ENCODE measurements at places on chromosomes 6 and 20.

- DNase-seq, result no peak
These were observed 25.3 kb downstream of the SNX5 start for GRCh38 chr20:17943343-17943742.

DNA sequence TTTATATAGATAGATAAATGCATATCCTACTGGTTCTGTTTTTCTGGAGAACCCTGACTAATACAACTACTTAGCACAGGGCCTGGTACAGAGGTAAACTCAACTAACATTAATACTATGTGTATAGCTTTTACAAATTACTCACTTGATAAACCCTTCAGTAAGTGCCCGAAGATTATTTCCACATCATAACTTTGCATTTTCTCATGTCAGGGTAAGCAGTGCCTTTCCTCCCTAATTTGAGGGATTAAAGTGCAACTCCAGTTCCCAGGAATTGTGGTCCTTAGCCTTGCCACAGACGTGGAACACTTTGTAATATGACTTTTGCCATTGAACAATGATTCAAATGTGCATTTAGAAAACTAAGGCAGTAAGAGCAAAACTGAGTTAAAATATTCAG lies 147.5 kb upstream of the SMLR1 start:
- DNase-seq, result no peak

DNA sequence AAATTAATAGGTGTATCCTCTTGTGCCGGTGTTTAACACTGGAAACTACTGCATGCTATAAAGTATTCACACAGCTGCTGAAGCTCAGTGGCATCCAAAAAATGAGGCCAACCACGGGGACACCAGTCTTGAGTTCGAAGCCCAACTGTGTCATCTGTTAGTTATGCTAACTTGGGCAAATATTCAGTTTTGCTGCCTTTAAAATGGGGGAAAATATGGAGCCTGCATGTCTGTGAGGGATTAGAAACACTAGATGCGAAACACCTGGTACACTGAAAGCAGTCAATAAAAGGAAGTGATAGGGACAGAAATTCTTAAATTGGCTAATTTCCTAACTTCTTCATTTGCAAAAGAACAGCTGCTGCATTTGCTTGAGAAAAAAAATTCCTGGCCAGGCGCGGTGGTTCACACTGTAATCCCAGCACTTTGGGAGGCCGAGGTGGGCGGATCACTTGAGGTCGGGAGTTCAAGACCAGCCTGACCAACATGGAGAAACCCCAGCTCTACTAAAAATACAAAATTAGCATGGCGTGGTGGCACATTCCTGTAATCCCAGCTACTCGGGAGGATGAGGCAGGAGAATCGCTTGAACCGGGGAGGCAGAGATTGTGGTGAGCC lies 36.6 kb upstream of the MLIP start:
- DNase-seq, result no peak

GRCh38 chr6:129638686-129639085 lies 71.3 kb downstream of the ARHGAP18 start:
- DNase-seq, result no peak

- no peak for DNase-seq
These were observed 1.2 kb upstream of the GJA1 start for GRCh38 chr6:121434037-121434770.

DNA sequence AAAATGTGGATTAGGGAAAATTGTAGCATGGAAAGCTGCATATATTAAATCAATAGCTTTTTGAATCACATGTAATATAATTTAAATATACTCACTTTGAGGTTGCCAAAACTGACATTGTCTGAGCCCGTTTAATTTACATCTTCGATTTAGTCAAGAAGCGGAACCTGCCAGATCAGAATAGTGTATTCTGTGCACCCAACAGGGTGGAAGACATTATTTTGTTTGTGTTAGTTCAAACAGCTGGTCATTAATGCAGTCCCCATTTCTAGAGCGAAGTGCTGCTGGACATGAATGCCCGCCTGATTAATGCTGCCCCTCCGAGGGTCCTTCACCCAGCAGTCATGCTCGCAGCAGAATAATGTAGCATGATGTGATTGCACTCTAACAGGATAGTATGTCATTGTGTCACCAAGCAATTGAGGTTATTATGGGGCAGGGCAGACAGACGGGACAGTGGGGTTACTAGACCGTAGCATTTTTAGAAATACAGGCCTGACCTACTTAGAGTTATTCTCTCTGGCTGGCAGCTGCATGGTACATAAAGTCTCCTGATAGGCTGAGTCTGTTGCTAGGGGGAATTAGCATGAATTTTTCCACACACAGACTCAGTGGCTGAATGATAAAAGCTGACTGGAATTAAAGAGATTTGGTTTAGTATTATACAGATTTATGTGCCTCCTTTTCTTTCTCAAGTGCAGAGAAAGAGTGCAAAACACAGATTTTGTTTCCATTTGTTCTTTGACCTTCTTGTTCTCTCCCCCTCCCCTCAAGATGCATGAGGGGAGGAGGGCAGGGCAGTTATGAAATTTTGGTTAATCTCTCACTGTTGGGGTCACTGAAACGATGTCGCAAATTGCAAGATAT lies 147.1 kb downstream of the PRL start:
- no peak for DNase-seq

DNA sequence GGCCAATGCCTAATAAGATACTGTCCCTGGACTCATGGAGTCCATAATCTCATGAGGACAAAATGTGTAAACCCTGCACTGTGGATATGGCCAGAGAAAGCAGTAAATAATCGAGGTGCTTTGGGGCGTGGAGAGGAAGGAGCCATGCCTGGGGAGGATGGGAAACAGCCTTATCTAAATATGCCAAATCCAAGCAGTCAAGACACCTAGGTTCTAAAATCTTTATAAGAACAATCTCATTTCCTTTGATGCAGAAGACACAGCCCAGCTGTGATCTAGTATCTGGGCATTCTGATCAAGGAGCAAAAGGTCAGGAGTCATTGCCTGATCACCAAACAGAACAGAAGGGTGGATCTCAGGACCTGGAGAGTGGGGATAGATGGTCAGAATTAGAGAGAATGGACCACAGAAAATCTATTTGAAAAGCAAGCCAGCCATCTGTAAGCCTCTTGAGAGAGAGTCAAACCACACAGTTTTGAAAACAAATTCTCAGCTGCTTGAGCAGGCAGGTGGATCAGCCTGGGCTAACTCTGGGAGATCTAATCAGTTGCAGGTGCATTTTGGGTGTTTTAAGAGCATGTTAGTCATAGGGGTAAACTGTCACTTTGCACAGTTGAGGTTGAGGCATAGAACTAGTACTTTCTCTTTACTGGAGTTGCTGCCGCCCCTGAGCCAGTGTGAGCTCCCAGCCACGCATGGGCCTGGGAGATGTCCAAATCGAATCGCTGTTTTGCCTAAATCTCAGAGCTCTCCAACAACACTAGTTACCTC lies 130.8 kb upstream of the TNFAIP3 start:
- DNase-seq, result no peak

GRCh38 chr20:19283490-19284025 lies 71.1 kb downstream of the SLC24A3 start:
- no peak for DNase-seq

- no peak for DNase-seq
These were observed 568.2 kb downstream of the HDGFL1 start for GRCh38 chr6:23137611-23138010.

DNA sequence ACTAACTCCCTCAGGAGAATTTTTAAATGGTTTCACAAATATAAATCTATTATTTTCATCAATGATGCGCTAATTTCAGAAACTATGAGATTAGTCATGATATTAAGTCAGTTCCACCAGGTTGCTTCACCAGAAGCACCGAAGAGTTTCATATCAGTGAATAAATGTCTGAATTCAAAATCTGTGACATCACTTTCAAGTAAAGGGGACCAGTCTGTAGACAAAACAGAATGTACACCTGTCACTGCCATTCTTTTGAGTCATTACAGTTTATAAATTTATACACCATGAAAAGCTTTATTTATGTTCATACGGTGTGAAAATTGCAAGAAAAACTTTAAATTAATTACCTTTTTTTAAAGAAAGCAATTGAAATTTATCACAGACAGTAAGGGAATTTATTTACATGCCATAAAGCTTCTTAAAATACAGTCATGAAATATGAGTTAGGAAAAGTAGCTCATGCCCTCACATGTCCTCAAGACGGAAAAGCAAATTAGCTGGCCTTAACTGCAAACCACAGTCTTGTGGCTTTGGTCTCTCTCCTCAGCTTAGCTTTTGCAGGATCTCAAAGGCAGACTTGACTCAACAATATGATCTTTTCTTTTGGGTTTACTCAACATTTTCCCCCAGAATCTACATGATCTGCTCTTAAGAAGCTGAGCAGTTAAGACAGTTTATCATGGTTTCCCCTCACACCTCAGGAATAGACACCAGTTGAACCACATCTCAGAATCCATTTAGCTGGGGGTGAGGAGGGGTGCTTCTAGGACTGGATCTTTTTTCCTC lies 177.7 kb upstream of the MCHR2 start:
- DNase-seq, result peak; percentile 19

DNA sequence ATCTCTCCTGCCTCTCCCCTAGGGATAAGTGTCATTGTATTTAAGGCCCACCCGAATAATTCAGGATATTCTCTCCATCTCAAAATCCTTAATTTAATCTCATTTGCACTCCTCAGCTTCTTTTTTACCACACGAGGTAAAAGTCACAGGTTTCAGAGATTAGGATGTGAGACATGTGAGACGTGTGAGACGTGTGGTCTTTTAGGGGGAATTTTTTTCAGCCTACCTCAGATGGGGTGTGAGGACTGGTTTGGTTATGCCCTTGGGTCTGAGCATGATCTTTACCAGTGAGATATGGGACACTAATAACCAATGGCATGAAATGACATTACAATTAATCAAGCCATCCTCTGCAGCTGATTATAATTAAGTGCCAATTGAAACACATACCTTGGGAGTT lies 324.2 kb downstream of the BMP2 start:
- no peak for DNase-seq

- DNase-seq, result no peak
These were observed 33.9 kb upstream of the SGK1 start for GRCh38 chr6:134351615-134352474.

GRCh38 chr6:37017606-37018197 lies 12.2 kb downstream of the FGD2 start:
- DNase-seq, result no peak

DNA sequence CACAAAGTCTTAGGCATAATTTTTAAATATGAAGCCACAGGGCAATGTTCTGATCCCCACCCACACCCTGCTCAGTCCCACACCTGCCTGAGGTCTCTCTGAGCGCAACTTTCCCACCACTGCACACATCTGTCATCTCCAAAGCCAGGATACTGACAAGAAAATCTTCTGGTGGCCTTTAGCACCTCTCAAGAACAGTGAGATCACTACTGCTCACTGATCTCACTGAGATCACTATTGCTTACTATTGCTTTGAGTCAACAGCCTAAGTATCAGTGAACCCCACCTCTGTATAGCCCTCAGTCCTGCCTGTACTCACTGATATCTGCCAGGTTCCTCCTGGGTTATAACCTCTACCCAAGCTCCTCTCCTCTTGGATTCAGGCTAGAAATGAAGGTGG lies 6.4 kb downstream of the TNFRSF21 start:
- DNase-seq, result no peak

DNA sequence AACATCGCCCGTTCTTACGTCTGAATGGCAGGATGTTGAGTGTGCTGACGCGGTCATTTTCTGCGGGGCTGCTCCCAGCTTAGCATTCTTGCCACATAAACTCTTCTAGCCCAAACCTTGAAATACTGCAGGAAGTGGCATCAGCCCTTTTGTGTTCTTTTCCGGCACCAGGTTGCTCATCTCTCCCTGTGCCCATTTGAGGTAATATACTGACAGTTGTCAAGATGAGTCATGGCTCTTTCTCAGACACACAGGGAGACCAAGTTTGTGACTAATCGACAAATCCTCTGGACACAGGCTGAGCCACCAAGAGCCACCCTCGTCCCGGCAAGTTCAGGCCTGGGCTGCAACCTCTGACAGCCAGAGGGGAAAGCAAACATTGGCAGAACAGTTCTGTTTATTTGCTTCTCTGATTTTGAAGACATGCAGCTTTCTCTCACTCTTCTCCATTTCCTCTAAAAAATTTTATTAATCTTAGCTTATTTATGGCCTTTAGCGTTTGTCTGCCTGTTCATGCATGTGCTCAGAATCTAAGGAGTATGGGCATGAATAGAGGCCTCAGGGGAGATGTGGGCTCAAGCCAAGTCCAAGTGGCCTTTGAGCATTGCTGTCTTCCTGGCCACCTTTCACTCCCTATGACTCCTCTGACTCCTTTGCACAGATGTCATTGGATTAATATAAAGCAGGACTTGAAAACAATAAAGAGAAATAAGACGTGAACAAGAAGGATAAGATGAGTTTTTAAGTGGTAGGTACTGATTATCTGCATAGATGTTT lies 328.2 kb upstream of the JAG1 start:
- no peak for DNase-seq

GRCh38 chr20:55160996-55161395 lies 685.6 kb downstream of the DOK5 start:
- DNase-seq, result no peak

DNA sequence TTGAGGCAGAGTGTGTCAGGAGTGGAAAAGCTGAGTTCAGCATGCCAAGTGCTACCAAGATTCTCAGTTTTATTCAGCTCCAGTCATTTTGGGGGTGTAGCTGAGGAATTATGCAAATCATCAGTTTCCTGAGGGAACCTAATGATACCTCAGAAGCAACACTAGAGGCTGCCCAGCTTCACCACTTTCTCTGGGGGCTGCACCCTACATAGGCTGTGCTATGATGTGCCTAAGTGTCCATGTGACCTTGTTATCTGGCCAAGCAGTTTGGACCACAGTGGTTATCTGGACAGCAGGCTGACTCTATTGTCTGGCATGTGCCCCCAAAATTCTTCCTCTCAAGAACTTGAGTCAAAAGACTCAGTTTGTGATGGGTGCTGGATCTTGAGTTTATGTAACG lies 374.6 kb upstream of the SYNCRIP start:
- no peak for DNase-seq

GRCh38 chr6:36759148-36759759 lies 61.6 kb downstream of the RAB44 start:
- DNase-seq, result peak; percentile 81

All from KBM-7 (cell line).